ENCODE measurements at places on chromosomes 3 and 15.

GRCh38 chr3:30438126-30438525 lies 168.3 kb upstream of the TGFBR2 start:
- DNase-seq = no peak

GRCh38 chr3:120407508-120408287 lies 43.1 kb downstream of the FSTL1 start:
- no peak for DNase-seq

DNA sequence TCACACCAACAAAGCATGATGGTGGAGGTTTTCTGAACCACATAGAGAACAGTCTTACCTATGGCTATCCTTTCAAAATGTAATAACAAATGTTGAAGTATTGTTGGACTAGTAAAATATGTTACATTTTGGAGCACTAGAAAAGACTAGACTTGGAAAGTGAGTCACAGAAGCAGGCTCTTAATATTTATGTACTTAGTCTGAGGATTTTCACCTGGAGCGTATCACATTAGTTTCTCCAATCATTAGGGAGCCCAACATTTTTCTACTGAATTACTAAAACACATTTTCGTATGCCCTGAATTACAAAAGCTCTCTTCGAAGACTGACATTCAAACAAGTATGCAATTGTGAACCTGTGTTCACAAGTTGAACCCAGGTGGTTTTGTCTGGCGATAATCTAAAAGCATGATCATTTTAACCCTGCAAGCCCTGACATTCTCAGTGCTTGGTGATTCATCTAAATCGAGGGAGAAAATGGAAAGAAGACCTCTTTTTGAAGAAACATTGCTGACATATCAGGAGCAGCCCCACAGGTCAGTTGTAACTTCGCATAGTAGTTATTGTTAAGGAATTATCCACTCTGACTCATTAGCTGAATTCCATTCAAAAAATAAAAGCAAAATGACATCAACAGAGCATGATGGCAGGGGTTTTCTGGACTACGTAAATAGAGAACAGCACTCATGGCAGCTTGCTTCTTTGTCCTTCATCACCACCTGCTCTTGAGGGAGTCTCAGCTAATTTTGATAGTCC lies 679.8 kb upstream of the NECTIN3 start:
- DNase-seq = no peak

- DNase-seq = peak; percentile 14
Measured at GRCh38 chr3:128426128-128426921, 40.4 kb downstream of the DNAJB8 start.

GRCh38 chr3:156898296-156898880 lies 72.2 kb downstream of the LEKR1 start:
- no peak for DNase-seq

GRCh38 chr3:13159890-13160289 lies 86.7 kb upstream of the IQSEC1 start:
- DNase-seq = no peak

DNA sequence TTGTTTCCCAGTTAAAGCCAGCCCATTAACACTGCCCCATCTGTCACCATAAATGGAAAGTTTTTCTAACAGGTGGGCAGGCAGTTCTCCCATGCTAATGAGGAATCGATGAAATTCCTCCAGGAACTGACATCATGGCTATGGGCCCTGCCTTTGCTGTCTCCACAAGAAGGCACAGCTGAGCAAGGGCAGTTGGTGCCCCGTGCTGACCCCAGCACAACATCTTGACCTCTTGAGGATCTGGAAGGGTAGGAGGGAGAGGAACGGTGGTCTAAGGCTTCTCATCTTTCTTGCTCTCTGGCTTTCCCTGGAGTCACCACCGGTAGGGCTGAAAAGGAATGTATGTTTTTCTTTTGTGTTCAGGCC lies 46.7 kb downstream of the CHCHD6 start:
- no peak for DNase-seq

DNA sequence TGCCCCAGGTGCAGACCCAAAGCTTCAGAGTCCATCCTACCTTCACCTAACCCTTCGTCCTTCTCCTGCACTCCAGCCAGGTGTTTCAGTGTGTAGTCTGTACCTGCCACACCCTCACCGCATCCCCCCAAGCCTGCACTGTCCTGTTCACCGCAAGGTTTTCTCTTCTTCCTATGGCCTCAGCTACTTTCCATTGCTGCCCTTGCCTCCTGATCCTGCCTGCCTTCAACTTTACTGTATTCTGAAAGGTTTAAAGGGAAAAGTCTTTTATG lies 9.3 kb downstream of the GPR160 start:
- no peak for DNase-seq

GRCh38 chr3:47634996-47635395 lies 56.3 kb upstream of the CSPG5 start:
- no peak for DNase-seq

DNA sequence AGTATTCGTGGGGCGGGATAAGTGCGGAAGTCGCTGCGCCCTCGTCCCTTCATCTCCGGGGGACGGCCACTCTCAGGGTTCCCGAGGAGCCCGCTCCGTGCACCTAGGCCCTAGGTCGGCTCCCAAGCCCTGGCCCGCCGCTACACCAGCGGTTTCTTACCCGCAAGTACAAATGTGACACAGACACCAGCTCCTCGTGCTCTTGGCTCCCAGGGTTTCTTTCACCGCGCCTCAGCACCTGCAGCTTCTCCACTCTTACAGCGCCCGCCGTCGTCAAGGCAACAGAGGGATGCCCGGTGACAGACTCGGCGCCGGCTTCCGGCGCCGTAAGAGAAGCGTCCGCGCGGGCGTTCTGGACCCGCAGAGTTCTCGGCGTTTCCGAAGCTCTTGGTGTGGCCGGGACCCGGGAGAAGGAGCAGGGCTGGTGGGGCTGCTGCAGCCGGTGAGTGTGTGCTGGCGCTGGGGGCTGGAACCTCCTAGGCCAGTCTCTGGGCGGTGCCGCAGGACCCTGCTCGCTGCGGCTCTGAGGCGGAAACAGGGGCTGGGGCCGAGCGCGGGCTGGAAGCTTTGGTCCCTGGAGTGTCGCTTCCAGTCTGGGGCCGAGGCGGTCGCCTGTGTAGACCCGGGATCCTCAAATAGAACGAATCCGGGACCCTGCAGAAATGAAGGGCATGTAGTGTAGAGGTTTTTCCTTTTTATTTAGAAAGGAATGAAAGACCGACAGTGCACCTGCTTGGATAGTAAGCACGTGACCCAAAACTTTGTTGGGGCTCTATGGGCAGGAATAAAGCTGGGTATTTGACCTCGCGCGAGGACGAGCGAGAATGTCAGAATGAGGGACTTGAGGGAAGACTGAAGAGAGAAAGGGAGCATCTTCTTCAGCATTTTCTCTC lies 155.4 kb upstream of the GOLGA6L4 start:
- DNase-seq = no peak

DNA sequence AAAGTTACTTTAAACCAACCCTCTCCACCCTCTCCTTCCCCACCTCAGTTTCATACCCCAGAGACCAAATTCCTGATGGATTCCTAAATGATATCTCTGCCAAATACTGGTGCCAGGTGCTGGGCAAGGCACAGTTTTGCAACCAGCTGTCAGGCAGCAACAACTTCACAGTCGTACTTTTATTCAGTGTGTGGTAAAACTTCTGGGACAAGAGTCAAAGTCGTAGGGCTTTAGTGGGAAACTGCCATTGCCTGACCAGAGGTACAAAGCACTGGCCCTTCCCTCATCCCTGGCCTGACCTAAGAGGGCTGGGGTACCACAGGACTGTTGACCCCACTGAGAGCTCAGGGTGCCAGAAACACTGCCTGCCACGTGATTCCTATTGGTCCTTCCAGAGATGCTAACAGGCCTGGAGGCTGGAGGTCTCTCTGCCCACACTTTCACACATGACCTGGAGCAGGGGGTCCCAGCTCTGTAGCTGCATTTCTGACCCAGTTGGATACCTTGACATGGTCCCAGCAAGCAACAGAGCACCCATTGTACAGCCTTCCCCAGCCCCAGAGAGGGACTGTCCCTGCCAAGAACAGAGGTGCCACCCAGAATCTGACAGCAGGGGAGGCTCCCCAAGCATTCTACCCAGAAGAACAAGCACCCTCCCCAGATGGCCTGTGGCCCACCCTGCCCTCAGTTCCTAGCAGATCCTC lies 59.9 kb downstream of the LIPC start:
- no peak for DNase-seq

GRCh38 chr15:100572362-100572983 lies 29.5 kb downstream of the LINS1 start:
- peak; percentile 38 for DNase-seq

DNA sequence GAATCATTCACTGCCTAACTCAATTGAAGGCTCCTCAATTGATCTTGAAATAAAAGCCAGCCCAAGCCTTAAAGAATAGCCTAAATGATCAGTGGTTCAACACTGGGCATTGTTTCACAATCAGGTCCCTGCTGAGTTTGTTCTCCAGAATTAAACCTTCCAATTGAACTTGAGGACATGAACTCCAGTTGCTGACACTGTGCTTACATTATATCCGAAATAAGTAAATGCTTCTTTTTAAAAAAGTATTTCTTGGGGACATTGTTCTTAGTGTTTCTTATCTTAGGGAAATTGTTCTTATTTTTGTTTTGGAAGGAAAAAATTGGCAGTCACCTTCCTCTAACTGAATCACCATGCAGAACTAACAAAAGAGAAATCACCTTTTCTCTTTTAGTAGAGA lies 450.2 kb downstream of the RBMS3 start:
- DNase-seq = no peak

DNA sequence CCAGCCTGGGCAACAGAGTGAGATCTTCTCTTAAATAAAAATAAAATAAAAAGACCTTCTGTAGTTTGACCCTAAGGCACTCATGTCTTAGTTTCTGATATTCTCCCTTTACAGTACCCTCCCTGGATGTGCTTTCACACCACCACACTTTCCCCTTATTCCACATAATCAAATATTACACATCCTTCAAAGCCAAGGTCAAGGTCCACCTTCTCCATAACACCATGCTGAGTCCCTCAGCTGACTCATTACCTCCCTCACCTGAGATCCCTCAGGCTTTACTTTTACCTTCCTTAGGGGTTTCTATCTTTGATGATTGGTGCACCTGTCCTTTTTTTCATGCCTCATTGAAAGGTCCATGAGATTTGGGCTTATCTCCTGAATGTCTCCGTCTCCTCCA lies 25.5 kb upstream of the MNS1 start:
- no peak for DNase-seq

DNA sequence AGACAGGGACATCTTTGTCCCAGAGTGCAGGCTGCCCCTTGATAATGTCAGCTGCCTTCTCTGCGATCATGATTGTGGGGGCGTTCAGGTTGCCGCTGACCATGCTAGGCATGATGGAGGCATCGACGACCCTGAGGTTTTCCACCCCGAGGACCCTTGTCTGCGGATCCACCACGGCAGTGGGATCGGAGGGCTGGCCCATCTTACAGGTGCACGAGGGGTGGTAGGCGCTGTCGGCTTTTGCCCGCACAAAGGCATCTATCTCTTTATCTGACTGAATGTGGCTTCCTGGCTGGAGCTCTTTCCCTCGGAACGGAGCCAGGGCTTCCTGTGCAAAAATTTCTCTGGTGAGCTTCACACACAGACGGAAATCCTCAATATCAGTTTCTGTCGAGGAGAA lies 28.4 kb downstream of the CHDH start:
- no peak for DNase-seq

DNA sequence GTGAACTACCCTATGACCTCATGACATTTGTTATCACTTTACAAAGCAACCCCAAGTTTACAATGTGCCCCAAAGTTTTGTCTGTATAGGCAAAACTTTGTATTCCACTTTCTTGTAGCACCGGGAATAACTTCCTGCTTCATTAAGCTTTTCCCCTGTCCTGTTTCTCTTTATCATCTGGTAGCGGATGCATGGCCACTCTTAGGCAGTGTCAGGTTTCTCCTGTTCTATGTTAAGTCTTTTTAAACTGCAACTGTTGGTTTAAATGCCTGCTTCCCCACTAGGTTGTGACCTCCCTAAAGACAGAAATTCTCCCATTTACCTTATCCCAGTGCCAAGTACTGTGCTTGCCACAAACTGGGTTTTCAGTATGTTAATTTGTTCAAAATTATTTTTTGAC lies 433.6 kb upstream of the DPH6 start:
- no peak for DNase-seq

DNA sequence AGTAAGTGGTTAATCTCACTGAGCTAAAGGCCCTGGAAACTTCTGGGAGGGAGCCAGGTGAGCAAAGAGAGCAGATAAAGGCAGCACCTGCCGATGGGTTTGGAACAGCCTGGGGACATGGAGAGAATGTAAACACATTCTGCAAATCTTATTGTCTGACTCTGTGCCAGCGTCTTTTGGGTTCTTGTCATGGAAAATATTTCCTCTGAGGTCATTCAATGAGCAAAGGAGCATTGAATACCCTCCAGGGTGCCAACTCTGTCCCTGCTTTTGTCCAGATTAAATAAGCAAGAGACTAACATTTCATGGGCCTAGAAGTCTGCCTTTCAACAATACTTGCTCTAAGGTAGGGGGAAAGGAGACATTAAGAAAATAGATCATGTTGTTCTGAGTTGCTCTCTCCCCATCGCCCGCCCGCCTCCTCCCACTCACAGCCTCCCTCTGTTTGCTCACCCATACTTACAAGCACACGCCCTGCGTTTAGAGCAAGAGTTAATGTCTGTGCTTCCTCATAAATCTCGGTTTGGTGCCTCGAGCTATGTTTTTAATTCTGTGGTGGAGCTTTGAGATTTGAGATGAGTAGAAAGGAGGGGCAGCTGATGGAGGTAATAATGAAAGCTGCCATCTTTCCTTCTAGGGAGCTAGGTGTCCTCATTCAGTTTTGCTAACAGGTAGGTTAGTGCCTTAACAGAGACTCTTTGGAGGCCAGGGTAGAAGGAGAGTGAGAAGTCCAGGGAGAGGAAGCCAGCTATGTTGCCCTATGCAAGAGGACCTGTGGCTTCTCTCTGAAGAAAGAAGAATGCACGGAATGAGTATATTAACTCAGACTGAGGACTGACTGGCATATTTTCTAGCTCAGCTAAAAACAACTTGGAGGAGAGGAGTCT lies 132.9 kb downstream of the TPRG1 start:
- no peak for DNase-seq

GRCh38 chr15:88454867-88455810 lies 12.0 kb downstream of the MRPL46 start:
- peak; percentile 73 for DNase-seq
